Endothelial cell (in vitro differentiated cells): ENCODE measurements at places on chromosomes 1 and 21.

GRCh38 chr1:156896490-156897033 is 3.0 kb downstream of the PEAR1 start:
- no peak for DNase-seq

DNA sequence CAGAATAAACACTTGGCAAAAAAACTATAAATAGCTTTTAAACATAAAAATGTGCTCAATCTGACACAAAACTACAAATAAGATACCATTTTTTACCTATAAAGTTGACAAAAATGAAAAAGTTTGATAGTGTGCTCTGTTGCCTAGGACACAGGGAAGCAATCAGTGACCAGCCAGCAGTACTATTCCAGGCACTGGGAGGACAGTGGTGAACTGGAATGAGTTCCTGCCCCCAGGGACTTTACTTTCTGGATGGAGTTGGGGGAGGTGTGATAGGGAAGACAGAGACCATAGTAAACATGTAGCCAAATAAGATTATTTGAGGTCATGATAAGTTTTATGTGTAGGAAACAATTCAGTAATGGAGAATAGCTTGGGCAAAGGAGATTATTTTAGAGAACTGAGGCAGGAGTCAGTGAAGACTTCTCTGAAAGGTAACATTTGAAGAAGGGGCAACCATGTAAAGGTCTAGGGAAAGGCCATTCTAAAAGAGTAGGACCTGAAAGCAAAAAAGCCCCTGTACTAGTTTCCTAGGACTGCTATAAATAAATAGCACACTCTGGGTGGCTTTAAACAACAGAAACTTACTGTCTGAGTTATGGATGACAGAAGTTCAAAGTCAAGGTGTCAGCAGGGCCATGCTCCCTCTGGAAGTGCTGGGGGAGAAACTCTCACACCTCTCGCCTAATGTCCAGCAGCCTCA is 42.0 kb downstream of the EEIG2 start:
- DNase-seq, result no peak

GRCh38 chr1:230215529-230215928 is 148.5 kb downstream of the GALNT2 start:
- DNase-seq, result no peak

DNA sequence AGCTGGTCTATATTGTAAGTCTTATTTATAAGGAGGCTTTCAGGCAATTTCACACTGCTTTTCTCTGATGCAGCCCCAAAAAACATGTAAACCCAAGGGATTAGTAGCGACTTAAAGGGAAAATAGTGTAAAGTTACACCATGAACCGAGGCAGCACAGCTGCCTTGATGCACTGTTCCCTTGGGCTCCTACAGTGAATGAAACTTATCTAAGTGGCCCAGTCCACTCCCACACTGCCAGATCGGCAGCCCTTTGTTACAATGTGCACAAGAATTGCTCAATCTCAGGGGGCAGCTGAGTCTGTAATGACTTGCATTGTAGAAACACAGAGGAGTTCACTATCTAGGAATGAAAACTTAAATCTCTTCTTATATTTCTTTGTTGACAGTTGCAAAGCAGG is 120.8 kb upstream of the ADGRL2 start:
- no peak for DNase-seq

DNA sequence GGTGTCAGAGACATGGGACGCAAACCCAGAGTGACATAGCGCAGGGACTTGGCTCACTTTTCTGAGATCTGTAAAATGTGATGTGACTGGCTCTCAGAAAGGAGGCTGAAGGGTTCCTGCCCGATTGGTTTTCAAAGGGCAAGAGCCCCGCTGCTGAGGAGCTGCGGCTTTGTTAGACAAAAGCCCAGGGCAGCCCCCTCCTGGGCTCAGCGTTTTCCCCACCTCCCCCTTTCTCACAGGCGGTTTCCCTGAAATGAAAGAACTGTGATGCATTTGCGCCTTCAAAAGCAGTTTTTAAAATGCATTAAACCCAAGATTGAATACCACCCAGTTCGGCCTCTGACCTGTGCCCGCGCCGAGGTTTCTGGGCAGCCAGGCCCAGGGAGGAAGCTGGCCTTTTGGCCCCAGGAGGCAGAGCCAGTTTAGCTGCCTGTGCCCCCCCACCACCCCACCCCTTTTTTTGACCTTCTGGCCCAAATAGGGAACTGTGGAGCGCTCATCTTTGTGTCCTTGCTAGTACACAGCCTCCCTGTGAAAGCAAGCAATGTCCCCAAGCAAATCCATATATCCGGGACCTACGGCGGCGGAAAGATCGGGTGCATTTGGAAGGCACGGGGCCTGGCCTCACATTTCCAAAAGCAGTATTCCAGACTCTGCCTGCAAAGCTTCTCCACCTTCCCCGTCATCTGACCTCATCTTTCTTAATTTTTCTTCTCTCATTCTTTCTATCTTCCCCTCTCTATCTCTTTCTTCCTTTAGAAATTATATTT is 28.6 kb downstream of the CD247 start:
- DNase-seq, result no peak
